ENCODE measurements at places on chromosomes 4 and X. TPM values are rescaled to one million over a fixed set of nuclear protein-coding genes. Genes with fewer than 3 reads are reported as not detected.

GRCh38 chr4:159413306-159413943, 310.5 kb downstream of the RAPGEF2 start:
- DNase-seq = no peak

- DNase-seq = no peak
These were observed 10.5 kb downstream of the USP11 start for GRCh38 chrX:47243351-47243750.

DNA sequence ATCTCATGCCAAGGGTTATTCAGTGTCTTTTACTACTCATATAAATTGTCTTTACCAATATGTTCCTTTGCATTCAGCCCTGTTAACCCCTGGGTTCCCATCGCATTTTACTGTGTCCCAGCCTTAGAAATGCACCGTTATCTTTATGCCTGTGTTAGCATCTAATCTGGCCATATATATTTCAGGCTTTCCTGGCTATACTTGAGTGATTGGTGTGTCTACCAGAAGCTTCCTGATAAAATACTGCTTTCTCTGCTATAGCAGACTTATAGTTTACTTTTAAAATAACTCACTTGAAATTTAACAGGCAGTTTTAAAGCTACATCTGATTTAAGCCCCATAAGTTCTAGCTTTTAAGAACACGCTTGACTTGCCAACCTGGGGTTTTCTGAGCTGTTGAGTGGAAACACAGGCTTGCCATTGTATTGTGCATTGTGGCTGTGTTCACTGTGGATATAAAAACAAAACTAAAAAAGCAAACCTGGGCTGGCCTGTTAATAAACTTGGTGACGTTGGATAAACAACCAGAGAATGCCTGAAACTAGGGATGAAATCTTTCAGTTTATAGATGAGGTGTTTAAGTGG, 185.3 kb upstream of the TAPT1 start:
- no peak for DNase-seq

GRCh38 chr4:15294202-15294601, 133.6 kb upstream of the C1QTNF7 start:
- DNase-seq = no peak

DNA sequence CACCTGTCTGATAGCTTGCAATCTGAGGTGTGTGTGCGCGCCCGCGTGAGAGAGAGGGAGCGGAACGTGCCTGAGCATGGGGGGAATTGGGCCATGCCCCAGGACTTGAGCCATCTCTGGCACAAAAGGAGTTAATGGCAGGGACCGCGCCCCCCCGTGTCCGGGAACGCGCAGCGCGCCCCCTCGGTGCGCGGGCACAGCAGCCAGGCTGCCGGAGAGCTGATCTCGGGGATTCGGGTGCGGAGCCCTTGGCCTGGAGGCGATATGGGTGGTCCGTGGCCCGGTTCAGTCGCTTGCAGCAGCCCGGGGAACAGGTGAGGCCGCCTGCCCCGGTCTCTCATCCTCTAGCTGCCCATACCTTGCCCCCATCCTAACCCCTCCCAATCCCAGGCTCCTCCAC, at the start of gene NLGN3:
NLGN3 (plus strand) TSS at position 191 of the 400 bp plus-strand sequence. CDS start 2,909 bp downstream, outside the sequence.
- DNase-seq = no peak

CENPVL3 gene
- total RNA-seq = not detected

GIMD1 gene
- total RNA-seq = not detected

MAGEB17 gene
- not detected for total RNA-seq

Data from left ventricle myocardium superior (tissue), 1 donor.